ENCODE measurements at places on chromosomes 11 and 22.

DNA sequence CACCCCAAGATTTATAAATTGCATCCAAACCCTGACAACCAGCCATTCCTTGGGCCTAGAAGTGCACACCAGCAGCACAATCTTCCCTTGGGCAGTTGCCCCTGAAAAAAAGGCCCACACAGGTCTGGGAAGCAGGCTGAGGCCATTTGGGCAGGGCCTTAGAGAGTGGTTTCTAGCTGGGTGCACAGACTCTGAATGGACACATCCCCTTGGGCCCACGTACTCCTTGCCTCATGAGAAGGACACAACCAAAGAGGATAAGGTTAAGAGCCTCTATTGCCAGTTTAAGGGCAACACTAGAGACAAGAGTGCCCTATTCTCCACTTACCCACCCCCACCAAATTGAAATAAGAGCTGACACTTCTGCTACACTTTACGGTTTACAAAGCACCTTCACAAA is 933 bp upstream of the PANX3 start:
- DNase-seq = no peak

GRCh38 chr11:3016861-3017260 is 24.7 kb upstream of the NAP1L4 start:
- no peak for DNase-seq

DNA sequence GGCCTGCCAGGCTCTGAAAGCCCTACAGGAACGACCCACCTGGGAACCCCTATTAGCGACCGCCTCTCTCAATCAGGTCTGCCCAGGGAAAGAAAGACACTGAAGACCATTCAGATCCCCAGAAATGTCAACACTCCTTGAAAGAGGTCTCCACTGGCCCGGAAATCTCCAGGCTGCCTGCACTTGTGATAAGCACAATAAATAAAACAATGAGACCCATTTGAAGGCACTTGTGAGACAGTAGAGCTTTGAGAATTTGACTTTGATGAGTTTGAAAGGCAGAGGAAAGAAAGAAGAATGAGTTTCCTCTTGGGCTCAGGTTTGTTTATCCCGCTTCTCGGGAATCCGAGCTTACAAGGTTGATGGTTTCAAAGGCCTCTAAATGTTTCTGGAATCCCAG is 416.3 kb downstream of the BUD13 start:
- DNase-seq = no peak

GRCh38 chr22:32874385-32874784 is 72.9 kb downstream of the TIMP3 start:
- DNase-seq = no peak

DNA sequence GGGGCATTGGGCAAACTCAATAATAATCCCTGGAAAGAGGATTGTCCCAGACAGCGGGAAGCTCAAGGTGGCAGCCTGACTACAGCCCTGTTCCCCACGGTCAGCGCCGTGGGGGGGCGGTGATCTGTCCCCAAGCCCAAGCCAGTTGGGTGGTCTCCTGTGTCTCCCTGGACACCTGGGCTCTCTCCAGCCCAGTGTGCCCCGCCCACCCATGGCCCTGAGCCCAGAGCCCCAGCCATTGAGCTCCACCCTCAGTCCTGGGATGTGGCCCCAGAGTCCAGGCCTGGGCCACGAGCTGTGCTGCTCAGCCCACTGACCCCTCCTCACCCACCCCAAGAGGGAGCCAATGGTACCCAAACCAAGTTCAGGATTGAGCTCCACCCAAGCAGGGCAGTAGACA is 27.9 kb upstream of the PDE2A start:
- DNase-seq = no peak

GRCh38 chr22:28019360-28019759 is 100.3 kb upstream of the PITPNB start:
- no peak for DNase-seq

DNA sequence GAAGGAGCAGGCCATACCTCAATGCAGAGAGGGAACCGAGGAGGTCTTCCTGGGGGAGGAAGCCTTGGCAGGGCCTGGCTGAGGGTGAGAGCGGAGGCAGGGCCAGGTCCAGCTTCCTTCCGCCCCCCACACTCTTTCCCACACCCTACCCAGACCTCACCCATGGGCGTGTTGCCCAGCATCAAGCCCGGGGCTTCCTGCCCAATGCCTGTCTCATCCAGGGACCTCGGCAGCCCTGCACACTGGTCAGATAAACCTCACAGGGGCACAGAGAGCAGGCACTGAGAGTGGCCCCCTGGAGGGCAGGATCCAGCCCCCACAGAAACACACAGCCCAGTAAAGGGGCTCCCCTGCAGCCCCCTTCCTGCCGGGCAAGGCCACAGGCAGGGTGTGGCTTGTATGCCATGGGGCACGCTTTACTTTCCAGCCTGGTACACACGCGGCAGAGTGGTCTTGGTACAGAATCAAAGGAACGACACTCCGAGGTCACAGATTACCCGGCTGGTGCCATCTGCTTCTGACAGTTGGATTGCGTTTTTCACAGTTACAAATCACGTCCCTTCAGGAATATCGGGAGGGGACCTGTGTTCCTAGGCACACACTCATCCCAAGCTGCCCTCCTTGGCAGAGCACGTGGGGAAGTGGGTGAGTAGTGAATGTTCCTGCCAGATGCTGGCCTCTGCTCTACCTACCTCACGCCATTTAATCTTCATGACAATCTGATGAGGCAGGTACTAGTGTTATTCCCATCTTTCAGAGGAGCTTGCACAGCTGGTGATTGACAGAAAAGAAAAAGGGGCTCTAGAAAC is 20.0 kb upstream of the CD5 start:
- DNase-seq = no peak

GRCh38 chr11:16976379-16976778 is 37.8 kb downstream of the PLEKHA7 start:
- DNase-seq = no peak

DNA sequence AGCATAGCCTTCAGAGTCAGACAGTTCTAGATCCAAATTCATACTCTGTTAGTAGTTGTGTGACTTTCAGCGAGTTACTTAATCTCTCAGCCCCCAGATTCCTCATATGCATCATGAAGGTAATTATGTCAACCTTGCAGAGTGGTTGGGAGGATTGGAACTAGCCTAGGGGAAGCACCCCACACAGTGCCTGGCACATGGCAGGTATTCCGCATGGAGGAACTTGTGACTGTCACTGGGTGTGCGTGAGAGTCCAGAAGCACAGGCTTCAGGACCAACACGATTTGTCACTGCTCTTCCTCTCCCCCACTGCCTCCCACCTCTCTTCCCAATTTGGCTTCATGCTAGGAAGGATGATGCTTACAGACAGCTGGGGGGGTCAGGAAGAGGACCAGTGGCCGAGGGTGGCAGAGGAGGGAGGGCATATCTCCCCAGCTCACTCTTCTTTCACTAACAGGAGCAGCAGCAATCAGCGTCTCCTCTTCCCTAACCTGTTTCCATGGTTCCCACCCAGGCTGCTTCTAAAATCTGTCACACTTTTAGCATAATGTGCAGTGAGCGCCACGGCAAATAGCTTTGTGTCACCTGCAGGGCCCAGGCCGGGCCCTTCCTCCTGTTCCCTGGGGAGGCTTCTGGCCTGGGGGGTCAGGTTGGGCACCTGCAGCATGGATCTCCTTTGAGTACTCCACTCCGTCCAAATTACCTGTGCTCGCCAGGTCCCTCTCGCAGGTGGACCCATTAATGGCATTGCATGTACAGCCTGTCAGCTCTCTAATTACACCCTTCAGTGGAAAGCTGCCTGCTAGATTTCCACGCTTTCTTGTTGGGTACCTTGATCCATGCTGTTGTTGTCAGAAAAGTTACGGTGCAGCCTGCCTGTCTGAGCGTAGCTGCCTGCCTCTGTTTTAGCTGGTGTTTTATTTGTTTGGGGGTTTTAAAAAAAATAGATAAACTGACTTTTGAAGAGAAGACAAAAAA is 400.4 kb downstream of the NXPE2 start:
- no peak for DNase-seq

DNA sequence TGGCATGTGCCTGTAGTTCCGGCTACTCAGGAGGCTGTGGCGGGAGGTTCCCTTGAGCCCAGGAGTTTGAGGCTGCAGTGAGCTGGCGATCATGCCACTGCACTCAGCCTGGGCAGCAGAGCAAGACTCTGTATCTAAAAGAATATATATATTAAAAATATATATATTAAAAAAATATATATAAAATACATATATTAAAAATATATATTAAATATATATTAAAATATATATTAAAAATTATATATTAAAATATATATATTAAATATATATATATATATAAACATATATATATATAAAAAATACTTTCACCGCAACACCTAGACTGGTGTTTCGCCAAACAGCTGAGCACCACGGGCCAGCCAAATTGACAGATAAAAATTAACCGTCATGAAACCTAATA is 8.8 kb downstream of the TTC38 start:
- no peak for DNase-seq

GRCh38 chr11:135002236-135002635 is 590.2 kb upstream of the B3GAT1 start:
- no peak for DNase-seq

DNA sequence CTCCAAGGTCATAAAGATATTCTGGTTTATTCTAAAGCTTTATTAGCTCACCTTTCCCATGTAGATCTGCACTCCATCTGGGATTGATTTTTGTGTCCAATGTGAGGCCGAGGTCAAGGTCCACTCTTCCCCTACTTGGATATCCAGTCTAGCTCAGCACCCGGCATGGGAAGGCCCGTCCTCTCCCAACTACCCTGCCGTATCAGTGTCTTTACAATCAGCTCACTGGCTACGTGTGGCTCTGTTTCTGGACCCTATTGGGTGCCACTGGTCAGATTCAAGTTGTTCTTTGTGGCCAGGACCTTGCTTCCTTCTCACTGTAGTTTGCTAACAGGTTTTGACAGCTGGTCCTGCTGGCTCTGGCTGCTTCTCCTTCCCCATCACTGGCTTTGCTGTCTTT is 30.9 kb downstream of the KCNQ1OT1 start:
- DNase-seq = no peak

GRCh38 chr11:8381343-8381742 is 117.7 kb upstream of the LMO1 start:
- DNase-seq = no peak

GRCh38 chr11:70247042-70247709 is 23.3 kb upstream of the PPFIA1 start:
- DNase-seq = no peak

GRCh38 chr11:50075856-50076255 is 43.2 kb downstream of the OR4C45 start:
- no peak for DNase-seq

- no peak for DNase-seq
Observed at GRCh38 chr22:41922328-41922727, 4.3 kb downstream of the TNFRSF13C start.

DNA sequence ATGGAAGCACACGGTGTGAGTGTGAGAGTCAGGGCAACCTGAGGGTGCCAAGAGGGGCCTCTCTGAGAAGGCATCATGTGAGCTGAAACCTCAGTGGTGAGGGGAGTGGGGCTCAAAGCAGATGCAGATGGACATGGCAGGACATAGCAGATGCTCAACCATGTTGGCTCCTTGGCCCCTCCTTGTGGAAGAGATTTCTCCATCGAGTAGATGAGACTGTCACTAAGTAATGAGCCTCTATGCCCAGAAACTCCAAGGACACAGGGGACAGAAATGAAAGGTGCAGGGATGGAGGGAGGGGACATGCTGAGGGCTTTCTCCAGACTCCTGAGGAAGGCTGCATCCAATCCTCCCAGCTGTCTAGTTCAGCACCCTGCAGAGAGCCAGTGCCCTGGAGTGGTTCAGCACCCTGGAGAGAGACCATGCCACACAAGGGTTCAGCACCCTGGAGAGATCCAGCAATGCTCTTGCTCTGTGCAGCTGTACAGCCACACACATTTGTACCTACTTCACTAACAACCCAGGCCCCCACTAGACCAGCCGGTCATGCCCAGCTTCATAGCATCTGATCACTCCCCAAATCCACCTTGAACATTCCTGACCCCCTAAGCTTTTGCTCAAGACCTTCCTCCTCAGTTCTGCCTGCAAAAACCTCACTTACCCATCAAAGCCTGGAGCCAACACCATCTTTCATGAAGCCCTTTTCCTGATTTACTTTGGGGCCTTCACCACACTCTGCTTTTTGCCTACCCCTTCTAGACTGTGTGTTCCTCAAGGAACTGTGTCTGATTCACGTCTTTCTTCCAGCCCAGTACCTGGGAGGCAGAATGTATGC is 252.0 kb downstream of the CTTN start:
- no peak for DNase-seq

GRCh38 chr11:95908826-95909225 is 15.1 kb downstream of the MTMR2 start:
- no peak for DNase-seq

- DNase-seq = peak; percentile 29
Observed at GRCh38 chr11:26331911-26332571, at the start of gene ANO3. TSS of gene ANO3 (plus strand) at chr11:26332130. CDS start at chr11:26332276, 146 bp downstream.

GRCh38 chr22:45688600-45689080 is 17.0 kb downstream of the ATXN10 start:
- DNase-seq = no peak

GRCh38 chr11:112903340-112903739 is 57.9 kb upstream of the NCAM1 start:
- no peak for DNase-seq

- DNase-seq = no peak
Observed at GRCh38 chr22:48004038-48004437, 1241.6 kb downstream of the TBC1D22A start.

GRCh38 chr22:43351966-43352345 is 8.8 kb upstream of the SCUBE1 start:
- DNase-seq = no peak

GRCh38 chr11:69040051-69040450 is 8.7 kb upstream of the TPCN2 start:
- DNase-seq = no peak

DNA sequence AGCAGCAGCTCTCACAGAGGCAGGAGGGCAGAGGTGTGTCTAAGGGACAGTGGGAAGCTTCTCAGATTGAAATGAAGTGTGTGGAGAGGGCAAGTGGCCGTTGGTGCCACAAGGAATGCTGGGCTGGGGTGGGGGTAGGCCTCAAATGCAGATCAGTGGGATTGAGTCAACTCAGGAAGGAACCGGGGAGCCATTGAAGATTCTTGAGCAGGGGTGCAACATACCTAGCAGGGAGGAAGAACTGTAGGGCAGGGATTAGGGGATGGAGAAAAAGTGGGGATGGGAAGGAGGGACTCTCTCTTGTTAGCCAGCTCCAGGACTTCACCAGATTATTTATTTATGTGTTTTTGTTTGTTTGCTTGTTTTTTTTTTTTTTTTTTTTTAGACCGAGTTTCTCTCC is 2.9 kb upstream of the SEC14L2 start:
- no peak for DNase-seq

- peak; percentile 94 for DNase-seq
Observed at GRCh38 chr22:50469377-50470305, 5.2 kb downstream of the SBF1 start.

DNA sequence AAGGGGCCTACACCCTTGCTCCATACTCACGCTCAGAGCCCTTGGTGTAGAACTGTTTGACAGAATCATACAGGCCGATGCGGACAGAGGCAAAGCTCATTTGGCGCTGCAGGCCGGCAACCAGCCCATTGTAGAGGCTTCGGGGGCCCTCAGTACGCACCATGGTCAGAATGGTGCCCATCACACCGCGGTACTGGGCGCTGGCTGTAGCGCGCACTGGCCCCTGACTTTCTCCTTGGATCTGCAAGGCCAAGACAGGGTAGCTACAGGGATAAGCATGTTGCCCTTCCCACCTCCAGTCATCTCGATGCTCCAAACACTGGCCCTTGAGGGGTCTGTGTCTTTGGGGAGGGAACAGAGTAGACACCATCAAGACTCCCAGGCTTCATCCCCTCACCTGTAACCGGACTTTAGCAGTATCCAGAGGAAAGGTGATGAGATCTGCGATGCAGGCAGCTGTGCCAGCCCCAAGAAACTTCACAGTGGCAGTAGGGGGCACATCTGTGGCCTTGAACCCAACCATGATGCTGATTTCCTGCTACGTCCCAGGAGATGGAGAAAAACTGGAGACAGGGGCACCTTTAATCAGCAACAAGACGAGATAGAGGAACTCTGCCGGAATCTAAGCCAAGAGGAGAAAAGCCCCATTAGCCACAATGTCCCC is 4.7 kb downstream of the UCP2 start:
- DNase-seq = no peak
